ENCODE measurements at places on chromosomes 7 and 10.

GRCh38 chr7:113628948-113629847 lies 289.6 kb downstream of the PPP1R3A start:
- DNase-seq, result no peak

GRCh38 chr7:81484261-81484660 lies 285.6 kb downstream of the HGF start:
- no peak for DNase-seq

DNA sequence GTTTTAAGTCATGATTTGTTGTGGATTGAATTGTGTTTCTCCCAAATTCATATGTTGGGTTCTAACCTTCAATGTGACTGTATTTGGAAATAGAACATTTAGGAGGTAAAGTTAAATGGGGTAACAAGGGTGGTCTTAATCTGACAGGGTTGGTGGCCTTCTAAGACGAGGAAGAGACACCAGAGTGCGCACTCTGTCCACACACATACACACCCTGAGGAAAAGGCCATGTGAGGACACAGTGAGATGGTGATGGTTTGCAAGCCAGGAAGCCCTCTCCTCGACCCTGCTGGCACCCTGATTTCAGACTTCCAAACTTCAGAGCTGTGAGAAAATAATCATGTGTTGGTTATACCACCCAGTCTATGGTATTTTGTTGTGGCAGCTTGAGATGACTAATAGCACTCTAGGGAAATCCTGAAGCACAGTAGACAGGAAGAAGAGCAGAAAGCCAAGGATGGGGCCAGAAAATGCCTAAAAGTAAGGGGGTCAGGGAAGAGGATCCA lies 28.0 kb upstream of the SEM1 start:
- no peak for DNase-seq

- DNase-seq, result no peak
These were observed 1.3 kb downstream of the BRAT1 start for GRCh38 chr7:2553831-2554581.

- DNase-seq, result no peak
These were observed 47.5 kb downstream of the CCDC172 start for GRCh38 chr10:116371737-116372136.

GRCh38 chr10:63072951-63073350 lies 60.2 kb upstream of the NRBF2 start:
- no peak for DNase-seq

- DNase-seq, result no peak
These were observed 73.2 kb upstream of the EN2 start for GRCh38 chr7:155384751-155385150.

DNA sequence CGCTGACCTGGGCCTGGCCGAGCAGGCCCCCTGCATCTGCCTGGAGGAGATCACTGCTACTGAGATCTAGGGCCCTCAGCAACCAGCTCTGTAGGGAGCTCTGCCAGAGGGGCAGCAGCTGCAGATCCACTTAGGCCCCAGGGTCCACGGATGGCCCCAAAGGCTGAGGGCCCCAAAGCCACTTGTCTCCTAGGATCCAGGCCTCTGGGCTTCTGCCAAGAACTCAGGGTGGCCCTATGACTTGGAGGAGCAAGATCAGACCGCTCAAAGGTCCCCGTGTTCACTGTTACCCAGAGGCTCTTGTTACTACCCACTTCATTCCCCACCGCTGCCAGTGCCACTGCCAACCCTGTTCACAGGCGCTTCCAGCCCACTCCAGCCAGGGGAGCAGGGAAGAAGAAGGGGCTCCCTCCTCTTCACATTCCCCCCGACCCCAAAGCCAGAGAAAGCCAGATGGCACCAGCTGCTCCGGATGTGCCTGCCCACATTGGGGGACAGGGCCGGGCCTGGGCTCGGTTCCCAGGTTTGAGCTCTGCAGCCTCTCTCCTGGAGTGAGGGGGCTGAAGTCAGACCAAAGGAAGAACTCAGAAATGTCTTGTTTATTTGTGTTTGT lies 7.6 kb downstream of the LZTS2 start:
- DNase-seq, result no peak

DNA sequence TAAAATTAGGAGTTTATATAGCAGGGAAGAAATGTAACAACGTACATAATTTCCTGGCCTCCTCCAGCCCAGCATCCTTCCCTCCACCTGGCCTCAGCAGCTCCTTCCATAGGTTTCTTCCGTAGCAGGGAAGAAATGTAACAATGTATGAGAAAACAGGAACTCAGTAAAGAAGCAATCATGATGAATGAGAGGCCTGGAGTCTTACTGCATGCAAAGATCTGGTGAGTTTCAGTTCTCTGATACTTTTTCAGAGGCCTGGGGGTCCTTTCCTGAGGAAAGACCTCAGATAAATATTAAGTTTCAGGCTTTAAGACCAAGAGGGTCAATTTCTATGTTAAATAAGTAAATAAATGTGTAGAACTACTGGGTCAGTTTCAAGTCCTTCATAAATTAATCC lies 155.7 kb upstream of the C7orf33 start:
- DNase-seq, result no peak

- DNase-seq, result no peak
These were observed 120.4 kb downstream of the EBF3 start for GRCh38 chr10:129843702-129844101.

- DNase-seq, result no peak
These were observed 105.2 kb downstream of the FAS start for GRCh38 chr10:89095701-89096391.

GRCh38 chr10:24254180-24254579 lies 45.2 kb downstream of the KIAA1217 start:
- no peak for DNase-seq

DNA sequence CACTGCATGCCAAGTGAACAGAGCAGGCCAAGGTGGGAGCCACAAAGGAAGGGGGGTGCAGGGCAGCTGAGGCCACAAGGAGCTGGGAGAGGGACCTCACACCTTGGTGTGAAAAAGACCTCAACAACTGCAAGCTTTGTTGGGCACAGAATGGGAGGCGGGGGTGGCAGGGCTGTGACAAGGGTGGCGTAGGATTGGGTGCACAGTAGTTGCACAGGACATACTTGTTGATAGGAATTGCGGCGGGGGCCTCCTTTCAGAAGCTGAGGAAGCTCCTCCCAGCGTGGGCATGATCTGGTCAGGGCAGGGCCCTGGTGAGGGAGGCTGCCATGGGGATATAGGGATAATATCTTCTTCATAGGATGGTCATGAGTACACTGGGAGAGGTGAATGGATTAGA lies 25.8 kb downstream of the POLL start:
- DNase-seq, result no peak

DNA sequence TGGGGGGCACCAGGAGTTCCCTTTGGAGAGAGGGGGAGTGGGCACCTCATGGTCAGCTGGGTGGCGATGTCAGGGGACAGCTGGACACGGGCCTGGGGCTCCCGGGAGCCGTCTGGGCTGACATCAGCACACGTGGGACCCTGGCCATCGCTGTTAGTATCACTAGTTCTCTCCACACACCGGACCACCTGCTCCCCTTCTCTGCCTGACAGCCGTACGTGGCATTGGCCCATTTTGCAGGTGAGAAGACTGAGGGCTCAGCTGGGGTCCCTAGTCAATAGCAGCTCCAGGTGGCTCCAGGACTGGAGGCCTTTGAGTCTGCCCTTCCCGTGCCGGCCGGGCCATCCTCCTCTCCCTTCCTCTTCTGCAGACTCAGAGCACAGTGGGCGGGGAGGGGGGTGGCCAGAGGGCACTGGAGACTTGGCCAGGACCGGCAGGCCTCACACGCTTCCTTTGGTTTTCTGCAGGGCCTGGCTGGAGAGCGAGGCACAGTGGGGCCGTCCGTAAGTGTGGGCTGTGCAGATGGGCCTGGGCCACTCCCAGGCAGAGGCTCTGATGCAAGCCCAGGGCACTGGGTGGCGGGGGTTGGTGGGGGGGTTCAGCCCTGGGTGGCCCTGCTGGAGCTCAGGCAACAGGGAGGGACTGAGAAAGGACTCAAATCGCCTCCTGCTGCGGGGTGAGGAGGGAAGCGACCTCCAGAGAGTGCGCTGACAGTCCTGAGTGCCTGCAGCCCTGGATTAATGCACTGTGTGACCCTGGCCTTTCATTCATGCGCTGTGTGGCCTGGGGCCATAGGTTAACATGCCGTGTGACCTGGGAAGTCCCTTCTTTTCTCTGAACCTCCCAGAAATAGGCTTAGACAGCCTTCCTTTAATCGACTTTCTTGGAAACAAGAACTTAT lies 78.2 kb downstream of the MYL10 start:
- no peak for DNase-seq

DNA sequence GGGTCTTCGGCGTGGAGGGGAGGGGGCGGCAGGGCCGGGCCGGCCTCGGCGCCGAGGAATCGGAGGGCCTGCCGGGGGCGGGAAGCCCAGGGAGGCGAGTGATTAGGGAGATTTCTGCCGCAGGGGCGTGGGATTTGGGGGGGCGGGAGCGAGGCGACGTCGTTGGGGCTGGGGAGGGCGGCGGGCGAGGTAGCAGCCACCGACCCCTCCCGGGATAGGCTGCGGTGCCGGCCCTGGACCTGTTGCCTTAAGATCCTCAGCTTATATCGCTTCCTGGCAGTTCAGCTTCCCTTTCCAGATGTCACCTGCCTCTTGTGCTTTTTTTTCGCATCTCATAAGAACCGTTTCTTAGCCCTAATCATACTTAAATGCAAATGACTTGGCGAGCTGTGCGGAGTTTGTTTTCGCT lies 655 bp downstream of the LMTK2 start:
- DNase-seq, result no peak

DNA sequence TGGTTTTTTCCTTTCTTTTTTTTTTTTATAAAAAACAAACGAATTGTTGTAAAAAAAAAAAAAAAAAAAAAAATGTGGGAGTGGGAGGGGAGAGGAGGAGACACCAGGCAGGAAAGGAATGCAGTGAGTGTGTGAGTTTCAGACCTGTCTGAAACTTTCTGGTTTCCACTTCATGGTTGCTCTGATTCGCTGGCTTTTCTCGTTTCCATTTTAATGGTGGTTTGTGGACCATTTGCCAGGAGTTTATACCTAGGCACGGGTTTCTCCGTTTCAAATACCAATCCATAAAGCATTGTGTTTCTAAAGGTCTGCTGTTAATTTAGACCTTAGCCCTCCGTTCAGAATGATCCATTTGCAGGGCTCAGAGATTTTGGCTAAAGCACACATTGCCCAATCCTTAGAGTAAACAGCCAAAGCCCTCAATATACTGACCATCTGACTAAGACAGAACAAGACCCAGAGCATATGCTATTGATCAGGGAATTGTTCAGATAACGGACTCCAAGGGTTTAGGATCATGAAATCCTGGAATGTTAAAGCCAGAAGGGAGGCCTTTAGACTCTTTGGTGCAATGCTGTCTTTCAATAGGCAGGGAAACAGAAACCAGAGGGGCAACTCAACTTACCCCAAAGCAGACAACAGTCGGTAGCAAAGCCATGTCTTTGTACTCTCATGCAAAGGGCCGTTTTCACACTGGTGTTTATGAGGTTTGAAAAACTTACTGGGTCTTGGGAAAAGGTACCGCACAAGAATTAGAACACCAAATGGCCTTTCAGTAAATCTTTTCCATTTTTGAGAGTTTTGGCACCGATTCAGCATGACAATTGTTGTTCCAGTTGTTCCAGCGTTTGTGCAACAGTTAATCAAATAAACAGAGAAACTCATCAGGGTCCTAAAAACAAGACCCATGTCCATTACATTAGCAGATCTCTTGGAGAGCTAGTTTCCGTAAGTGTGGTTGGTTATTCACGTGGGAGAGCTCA lies 94.3 kb upstream of the AGBL3 start:
- no peak for DNase-seq

DNA sequence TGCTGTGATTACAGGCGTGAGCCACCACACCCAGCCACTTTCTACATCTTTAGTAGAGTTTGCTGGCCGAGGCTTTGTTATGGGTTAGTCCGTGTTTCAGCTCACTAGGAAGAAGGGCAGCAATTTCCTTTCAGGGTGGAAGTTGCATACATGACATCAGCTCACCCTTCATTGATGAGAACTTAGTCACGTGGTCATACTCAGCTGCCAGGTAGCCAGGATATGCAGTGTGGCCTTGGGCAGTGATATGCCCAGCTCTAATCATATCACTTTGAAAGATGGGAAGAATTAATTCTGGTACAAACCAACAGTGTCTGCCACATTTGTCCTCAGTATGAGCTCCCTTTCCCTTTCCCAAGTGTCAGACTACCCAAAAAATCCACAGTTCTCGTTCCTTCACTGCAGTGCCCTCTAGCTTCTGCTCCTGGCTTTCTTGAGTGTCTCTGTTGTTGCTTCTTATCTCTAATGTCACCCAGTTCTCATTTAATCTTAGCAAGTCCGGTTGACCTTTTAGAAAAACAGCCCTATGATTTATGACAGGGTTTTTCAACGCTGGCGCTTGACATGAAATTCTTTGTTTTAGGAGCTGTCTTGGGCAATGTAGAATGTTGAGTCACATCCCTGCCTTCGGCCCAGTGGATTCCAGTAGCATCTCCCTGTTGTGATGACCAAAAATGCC lies 108.7 kb upstream of the ITGB1 start:
- no peak for DNase-seq

- DNase-seq, result no peak
These were observed 97.9 kb upstream of the FZD8 start for GRCh38 chr10:35739998-35740397.

DNA sequence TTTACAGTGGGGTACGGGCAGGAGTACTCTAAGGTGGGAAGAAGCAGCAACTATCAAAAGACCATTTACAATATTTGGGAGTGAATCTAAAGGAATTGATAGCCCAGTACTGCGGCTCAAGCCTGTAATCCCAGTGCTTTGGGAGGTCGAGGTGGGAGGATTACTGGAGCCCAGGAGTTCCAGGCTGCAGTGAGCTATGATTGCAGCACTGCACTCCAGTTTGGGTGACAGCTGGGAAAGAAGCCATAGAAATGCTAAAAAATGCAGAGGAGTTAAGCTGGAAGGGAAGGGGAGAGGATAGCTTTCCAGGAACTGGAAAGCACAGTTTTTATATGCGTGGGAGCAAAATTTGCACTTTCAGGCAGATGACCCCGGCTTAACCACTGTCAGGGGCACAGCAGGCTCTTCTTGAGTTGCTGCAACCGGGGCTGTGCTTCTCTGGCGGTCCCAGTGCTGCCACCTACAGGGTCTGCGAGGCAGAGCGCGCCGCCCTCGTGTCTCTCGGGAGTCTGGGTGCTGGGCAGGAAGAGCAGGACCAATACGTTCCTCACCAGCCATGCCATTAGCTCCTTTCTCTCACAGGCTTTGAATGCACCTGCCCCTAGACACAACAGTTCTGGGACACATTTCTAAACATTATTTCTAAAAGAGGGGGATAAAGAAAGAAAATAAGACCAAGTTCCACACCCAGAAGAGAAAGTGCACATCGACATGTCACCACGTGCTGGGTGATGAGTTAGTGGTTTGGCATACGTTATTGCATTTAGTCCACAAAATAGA lies 10.1 kb upstream of the BMPER start:
- peak; percentile 6 for DNase-seq
